ENCODE measurements at places on chromosomes 2 and 18. TPM values are rescaled to one million over a fixed set of nuclear protein-coding genes. Genes with fewer than 3 reads are reported as not detected.

Gene OR6B2
- not detected for polyA plus RNA-seq

Gene LOXHD1
- not detected for polyA plus RNA-seq

Gene PDIA6
- 89.3 TPM for polyA plus RNA-seq

Gene MBD2
- 6.1 TPM for polyA plus RNA-seq

GRCh38 chr2:121776361-121776760 is 20.9 kb downstream of the TSN start:
- no peak for DNase-seq

- no peak for DNase-seq
Measured at GRCh38 chr18:54611816-54612215, 20.8 kb downstream of the DYNAP start.

GRCh38 chr2:128379021-128380015 is 60.6 kb upstream of the HS6ST1 start:
- DNase-seq = no peak

All from naive thymus-derived CD4-positive, alpha-beta T cell (primary cell).